Fibroblast of skin of abdomen (primary cell): ENCODE measurements at places on chromosomes 7 and 10.
A peak's percentile ranks its signal among the peaks of the same experiment; 100 is the strongest.

- no peak for DNase-seq
Observed at GRCh38 chr7:117278040-117278439, 44.8 kb downstream of the WNT2 start.

DNA sequence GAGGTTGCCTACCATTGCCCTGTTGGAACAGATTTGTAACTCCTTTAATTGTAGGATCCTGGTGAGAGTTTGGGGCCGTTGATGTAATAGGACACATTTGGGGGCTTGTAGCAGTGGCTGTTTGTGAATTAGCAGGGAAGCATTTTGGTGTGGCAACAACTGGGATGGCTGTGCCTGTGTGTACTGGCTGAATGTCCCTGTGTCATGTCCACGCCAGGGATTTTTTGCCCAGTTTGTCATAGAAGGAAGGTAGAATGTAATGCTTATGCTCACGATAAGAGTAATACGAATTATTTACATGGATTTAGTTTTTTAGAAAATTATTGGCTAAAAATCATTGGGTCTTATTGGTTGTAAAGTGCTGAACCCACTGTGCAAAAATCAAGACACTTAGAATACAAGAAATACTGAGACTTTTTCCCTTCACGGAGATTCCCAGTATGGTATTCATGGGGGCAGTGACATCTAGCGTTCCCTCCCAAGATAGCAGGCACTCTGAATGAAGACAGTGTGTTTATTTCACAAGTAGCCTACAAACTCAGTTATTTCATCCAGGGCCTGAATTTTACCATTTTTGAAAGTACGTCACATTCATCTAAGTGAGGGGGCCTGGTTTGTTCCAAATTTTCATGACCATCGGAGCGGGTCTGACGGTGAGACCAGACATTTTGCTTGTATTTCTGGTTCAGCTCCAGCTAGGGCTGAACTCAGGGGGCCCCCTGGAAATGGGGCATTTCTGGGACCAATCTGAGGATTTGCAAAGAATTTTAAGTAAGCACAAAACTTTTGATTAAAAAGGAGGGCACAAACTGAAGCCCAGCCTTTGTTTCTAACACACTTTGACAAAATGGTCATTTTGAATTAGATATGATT is 74.7 kb downstream of the CACNB2 start:
- peak; percentile 62 for DNase-seq

GRCh38 chr7:45704683-45705016 is 130.5 kb downstream of the ADCY1 start:
- DNase-seq: no peak

DNA sequence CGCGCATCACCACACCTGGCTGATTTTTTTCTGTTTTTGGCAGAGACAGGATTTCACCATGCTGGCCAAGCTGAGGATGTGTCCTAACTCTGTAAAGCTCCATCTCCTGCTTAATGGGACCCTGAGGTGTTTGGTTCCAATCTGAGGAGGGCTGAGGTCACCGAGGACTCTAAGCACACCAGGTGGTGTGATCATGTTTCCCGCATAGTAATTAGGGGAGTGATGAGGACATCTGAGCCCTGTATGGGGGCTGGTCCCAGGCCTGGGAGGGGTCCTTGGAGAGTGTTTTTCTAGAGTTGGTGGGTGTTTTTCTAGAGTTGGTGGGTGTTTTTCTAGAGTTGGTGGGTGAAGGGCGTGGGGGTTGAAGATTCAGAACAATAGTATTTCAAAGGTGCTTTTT is 3.0 kb upstream of the ABHD11 start:
- no peak for DNase-seq

DNA sequence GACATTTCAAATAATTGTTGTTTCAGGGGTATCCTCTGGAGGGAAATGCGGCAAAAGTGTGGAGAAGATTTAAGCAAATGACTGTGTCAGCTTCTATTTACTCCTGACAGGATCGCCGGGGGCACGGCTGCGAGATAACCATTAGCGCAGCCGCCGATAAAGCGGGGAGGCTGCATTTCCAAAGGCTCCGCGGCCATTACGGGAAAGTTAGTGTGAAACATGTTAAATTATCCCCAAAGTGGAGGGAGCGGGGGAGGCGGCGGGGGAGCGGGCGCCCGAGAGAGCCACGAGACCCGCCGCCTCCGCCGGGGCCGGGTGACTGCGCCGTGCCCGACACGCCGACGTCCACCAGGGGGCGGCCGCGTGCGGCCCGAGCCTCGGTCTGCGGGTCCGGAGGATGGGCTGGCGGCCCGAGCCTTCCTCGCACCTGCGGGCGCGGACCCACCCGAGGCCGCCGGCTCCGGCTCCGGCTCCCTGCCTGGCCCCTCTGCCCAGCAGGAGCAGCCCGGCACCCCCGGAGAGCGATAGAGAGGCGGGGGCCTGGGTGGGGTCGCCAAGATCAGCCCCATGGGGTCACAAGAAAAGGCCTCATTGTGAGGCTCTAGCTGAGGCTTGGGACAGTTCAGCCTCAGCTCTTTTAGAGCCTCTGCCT is 74.4 kb upstream of the PAX2 start:
- DNase-seq: no peak

GRCh38 chr10:44071479-44071878 is 313.4 kb downstream of the CXCL12 start:
- DNase-seq: peak; percentile 82

GRCh38 chr10:118017071-118017740 is 29.5 kb downstream of the RAB11FIP2 start:
- no peak for DNase-seq
